Daoy (cell line): ENCODE measurements at places on chromosomes 11 and 22. TPM values are rescaled to one million over a fixed set of nuclear protein-coding genes. Genes with fewer than 3 reads are reported as not detected.

GRCh38 chr22:28791841-28792490 is 8.4 kb downstream of the XBP1 start:
- no peak for DNase-seq

DNA sequence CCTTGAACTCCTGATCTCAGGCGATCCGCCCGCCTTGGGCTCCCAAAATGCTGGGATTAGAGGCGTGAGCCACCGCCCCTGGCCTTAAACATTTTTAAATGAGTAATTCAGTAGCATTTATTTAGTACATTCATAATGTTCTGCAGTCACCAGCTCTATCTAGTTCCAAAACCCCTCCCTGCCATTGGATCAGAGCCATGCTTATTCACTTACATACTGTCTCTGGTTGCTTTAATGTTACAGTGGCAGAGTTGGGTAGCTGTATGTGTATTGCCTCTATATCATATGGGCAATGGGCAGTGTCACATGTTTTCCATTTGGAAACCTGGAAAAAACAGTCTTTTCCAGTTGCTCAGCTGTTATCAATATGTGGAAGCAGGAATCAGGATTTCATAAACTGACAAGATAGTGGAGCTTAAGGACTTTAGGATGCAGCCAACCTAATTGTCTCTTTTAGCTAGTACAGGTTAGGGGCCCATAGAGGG is 10.5 kb downstream of the COA4 start:
- peak; percentile 4 for DNase-seq

GRCh38 chr11:70087446-70088167 is 9.5 kb downstream of the ANO1 start:
- no peak for DNase-seq

- DNase-seq: no peak
These were observed 741 bp downstream of the PHRF1 start for GRCh38 chr11:576811-577610.

- no peak for DNase-seq
These were observed 130.0 kb downstream of the OSBP2 start for GRCh38 chr22:30824711-30825110.

DNA sequence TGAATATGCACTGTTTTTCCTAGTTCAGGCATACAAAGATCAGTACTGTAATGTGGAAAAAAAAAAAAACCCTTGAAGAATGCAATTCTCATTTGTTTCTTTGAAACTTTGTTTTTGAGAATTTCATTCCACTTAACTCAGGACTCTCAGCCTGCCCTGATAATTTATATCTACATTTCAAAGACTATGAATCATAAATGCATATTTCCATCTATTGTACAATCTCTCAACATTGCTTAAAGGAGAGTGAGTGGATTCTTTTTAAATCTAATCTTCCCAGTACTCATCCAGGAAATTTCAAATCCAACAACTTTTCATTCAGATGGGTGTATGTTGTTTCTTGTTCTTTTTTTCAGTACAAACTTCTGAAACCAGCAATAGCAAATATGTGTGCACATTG is 322.2 kb upstream of the DDI1 start:
- DNase-seq: no peak

The ATP5MG gene
- total RNA-seq: 66.2 and 69.5 TPM in 2 replicates

The VSIG2 gene
- total RNA-seq: not detected in 2 replicates

The PAMR1 gene
- 0.17 and 0.33 TPM in 2 replicates for total RNA-seq

- DNase-seq: no peak
These were observed 24.0 kb upstream of the CADM1 start for GRCh38 chr11:115528225-115528624.

The CBLIF gene
- total RNA-seq: not detected in 2 replicates

The SRPRA gene
- 101 and 102 TPM in 2 replicates for total RNA-seq

GRCh38 chr22:41939981-41940831 is 6.7 kb downstream of the CENPM start:
- peak; percentile 26 for DNase-seq

The CADM1 gene
- total RNA-seq: 91.4 and 101 TPM in 2 replicates

The LDLRAD3 gene
- 6.1 and 7.4 TPM in 2 replicates for total RNA-seq

- DNase-seq: no peak
These were observed 8.5 kb downstream of the PPFIA1 start for GRCh38 chr11:70278994-70279393.

DNA sequence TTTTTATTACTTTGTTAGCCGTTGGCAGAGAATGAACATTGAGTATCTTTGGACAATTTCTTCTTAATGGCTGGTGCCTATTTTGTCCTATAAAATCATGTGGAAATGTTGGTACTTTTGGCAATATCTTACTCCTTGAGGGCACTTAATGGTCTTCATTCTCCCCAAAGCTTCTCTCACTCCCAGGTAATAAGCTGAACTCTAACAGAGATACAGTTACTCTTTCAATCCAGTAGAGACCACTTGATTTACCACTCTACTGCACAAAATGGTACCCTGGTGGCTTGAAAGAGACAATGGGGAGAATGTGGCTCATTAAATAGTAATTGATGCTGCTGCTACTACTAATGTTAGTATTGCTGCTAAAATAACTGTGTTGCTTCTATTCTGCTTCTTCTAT is 53.0 kb downstream of the MAML2 start:
- DNase-seq: no peak

- DNase-seq: no peak
These were observed 89.7 kb upstream of the CARD18 start for GRCh38 chr11:105229257-105229656.

- DNase-seq: no peak
These were observed 330 bp downstream of the ACP2 start for GRCh38 chr11:47248304-47248663.

- DNase-seq: no peak
These were observed 953.0 kb downstream of the KCNA4 start for GRCh38 chr11:29063630-29064361.

The SHISAL1 gene
- 6.8 and 8.7 TPM in 2 replicates for total RNA-seq

The OR4C11 gene
- total RNA-seq: not detected in 2 replicates
